WTC11 (cell line): ENCODE measurements at places on chromosomes 3 and 15.

DNA sequence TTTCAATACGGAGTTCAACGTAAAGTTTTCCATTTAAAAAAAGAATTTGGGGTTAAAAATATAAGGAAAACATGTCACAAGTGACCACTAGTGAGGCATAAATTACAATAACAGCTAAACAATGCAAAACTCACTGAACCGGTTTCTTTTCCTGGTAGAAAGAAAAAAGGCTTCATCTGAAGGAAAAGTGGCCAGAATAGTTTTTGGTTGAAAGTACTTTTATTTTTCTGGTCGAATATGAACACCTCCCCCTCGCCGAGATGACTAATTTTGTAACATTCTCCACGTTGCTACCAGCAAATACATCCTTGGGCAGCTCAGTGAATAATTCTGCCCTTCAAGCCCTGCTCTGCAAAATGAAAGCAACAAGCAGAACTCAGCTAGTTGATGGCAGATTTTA is 3.9 kb upstream of the SRGAP3 start:
- no peak for DNase-seq

- no peak for DNase-seq
Observed at GRCh38 chr15:80789296-80789695, 10.1 kb downstream of the CEMIP start.

- no peak for DNase-seq
Observed at GRCh38 chr3:58135712-58136543, 74.8 kb downstream of the DNASE1L3 start.

GRCh38 chr3:118736107-118736506 is 298.5 kb downstream of the IGSF11 start:
- no peak for DNase-seq

DNA sequence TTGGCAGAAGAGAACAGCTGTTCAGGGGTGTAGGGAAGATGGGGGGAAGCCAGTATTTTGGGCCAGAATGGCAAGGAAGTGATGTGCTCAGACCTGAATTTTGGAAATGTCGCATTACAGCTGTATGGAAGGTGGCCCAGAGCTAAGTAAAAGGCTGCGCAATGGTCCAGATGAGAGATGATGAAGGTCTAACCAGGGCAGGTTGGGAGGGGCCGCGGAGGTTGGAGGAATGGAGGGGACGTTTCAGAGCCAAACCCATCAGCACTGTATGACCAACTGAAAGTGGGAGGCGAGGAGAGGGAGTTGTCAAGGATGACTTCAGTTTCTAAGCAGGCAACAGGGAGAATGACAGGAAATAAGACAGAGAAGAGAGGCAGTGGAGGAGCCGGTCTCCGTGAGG is 60.8 kb downstream of the ADCY5 start:
- no peak for DNase-seq

GRCh38 chr3:73383470-73384049 is 241.2 kb downstream of the PDZRN3 start:
- no peak for DNase-seq

DNA sequence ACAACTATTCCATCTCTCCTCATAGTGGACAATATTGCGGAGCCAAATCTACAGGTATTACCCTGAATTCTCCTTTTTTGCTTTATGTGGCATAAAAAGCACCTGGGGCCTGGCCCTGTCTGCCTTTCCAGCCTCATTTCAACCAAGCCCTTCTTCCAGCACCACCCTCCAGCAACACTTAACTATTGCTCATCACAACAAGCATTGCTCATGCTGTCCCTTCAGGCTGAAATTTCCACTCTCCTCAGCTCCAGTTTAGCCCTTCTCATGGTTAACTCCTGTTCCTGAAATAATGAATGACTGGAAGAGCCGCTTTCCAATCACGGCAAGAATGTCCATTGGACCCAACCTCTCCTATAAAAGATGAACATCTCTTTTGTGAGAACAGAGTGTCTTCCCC is 107.4 kb downstream of the P2RY1 start:
- no peak for DNase-seq
